ENCODE measurements at places on chromosomes 13 and 19. TPM values are rescaled to one million over a fixed set of nuclear protein-coding genes. Genes with fewer than 3 reads are reported as not detected.

The ZNF575 gene
- polyA plus RNA-seq = 2.6 TPM

- no peak for DNase-seq
Observed at GRCh38 chr13:71801781-71802180, 65.2 kb downstream of the DACH1 start.

GRCh38 chr13:99666146-99666805 lies 165.0 kb downstream of the TM9SF2 start:
- DNase-seq = no peak

- DNase-seq = no peak
Observed at GRCh38 chr13:42412812-42413483, 141.0 kb downstream of the AKAP11 start.

The ADM5 gene
- 0.74 TPM for polyA plus RNA-seq

DNA sequence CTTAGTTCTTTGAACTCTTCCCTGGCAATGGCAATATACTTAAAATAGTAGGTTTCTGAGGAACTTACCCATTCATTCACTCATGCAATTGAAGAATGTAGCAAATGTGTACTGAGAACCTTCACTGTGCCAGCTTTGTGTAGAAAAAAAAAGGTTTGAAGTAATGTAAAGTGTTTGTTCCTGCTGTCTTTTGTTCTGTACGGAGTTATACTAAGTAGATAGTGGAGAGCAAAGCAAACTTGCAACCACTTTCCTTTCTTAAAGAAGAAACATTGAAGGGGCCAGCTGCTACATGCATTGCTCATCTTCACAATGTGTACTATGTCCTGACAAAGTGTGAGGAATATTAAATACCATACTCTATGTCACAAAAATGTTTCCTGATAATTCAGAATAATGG lies 68.9 kb upstream of the FREM2 start:
- no peak for DNase-seq

The GPR42 gene
- 0.33 TPM for polyA plus RNA-seq

GRCh38 chr19:1653300-1653628 lies 849 bp upstream of the TCF3 start:
- no peak for DNase-seq

- DNase-seq = no peak
Observed at GRCh38 chr19:29283366-29283765, 70.4 kb upstream of the UQCRFS1 start.

The CYP4F8 gene
- polyA plus RNA-seq = 0.06 TPM

- DNase-seq = no peak
Observed at GRCh38 chr19:10120538-10121189, 965 bp upstream of the EIF3G start.

GRCh38 chr19:34181111-34181864 lies 9.0 kb downstream of the LSM14A start:
- no peak for DNase-seq

DNA sequence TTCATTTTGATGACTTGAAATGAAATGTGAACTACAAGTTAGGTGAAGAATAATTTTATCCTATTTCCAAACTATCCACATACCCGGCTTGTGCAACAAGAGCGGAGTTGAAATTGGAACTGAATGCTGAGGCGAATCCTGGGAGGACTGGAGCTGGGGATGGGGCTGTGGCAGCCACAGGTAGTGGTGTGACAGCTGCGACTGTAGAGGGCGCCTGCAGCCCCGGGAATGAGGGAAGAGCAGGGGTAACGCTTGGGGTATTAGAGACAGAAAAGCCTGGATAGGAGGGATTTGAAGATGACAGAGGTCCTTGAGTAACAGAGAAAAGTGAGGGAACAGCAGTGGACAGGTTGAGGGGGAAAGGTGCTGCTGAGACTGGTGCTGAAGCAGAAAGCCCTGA lies 22.0 kb upstream of the STOML3 start:
- DNase-seq = no peak

DNA sequence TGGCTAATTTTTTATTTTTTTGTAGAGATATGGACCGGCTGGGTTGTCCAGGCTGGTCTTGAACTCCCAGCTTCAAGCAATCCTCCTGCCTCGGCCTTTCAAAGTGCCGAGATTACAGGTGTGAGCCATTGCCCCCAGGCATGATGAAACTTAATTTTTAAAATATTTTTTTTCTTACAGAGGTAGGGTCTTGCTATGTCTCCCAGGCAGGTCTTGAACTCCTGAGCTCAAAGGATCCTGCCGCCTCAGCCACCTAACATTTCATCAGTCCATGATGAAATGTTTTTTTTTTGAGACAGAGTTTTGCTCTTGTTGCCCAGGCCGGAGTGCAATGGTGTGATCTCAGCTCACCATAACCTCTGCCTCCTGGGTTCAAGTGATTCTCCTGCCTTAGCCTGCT lies 12.4 kb downstream of the C19orf44 start:
- no peak for DNase-seq

The FRY gene
- polyA plus RNA-seq = 14.2 TPM

Measured in left renal pelvis (tissue), 4 donors.